ENCODE measurements at places on chromosomes 3 and 15. TPM values are rescaled to one million over a fixed set of nuclear protein-coding genes. Genes with fewer than 3 reads are reported as not detected.

Gene DNAH12
- 0.04 TPM for total RNA-seq

Gene MAN2C1
- 136 TPM for total RNA-seq

DNA sequence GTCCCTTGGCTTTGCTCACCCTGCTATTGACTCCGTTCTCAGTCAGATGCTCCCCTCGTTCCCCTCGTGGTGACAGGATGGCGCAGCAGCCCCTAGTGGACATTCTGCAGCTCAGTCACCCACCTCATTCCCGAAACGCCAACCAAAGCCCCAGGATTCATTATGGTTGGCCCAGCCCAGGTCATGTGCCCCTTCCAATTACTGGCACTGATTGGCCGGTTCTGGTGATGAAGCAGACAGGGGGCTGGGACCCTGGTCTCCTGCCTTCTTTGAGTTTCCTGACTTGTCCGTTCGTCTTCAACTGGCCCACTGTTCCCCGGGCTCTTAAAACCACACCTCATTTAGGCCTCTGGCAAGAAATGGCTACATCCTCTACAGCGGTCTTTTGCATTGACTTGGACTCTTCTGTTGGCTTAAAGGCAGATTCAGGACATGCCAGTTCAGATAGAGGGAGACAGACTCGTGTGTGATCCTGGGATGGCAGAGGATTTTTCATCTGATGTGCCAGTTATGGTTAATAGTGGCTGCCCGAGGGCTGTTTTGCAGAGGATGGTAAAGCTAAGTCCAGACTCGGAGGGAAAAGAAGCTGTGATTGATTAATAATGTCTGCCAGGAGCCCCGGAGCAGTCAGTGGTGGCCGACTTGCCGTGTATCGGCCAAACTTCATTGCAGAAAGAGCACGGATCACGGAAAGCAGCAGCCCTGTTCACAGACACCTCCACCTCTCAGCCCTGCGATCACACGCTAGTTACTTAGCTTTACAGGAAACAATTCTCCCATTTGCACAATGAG lies 37.8 kb downstream of the LSM3 start:
- no peak for DNase-seq

DNA sequence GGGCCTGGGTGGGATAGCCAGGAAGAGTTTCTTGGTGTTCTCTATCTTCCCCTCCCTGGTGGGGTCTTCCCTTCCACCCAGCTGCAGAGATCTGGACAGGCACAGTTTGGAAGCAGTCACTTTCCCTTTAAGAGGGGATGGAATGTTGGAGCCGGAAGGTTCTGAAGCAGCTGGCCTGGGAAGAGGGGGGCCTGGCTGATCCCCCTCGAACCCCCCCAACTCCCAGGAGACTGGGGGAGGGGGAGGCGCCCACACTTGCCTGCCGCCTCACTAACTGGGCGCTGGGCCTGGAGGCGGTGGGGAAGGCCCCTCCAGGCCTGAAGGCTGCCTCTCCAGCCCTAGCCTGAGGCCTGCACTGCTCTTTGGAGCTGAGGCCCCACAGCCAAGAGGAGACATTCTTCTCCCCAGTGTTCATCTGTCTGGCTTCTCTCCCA lies 1.4 kb downstream of the DVL3 start:
- no peak for DNase-seq

DNA sequence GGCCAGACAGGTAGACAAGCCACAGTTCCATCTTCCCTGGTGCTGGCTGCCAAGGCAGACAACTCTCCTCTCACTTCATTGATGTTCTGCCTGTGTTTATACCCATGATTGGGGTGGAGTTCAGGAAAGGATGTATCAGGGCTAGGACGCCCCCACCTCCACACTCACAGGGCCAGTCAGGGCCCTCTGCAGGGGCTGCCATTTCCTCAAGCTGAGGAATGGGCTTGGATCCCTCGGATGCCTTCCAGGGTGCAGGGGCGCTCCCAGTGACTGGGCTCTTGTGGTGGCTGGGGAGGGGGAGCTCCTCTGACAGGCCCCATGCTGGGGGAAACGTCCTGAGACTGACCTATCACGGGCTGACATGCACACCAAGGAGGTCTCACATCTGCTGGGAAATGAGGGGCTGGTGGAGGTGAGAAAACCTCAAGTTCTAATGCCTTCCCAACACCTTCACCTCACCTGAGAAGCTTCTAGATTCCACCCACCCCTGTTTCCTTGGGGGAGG lies 31.4 kb downstream of the SEMA7A start:
- no peak for DNase-seq

- DNase-seq, result peak; percentile 27
These were observed 22.8 kb downstream of the EIF4E3 start for GRCh38 chr3:71702131-71703024.

DNA sequence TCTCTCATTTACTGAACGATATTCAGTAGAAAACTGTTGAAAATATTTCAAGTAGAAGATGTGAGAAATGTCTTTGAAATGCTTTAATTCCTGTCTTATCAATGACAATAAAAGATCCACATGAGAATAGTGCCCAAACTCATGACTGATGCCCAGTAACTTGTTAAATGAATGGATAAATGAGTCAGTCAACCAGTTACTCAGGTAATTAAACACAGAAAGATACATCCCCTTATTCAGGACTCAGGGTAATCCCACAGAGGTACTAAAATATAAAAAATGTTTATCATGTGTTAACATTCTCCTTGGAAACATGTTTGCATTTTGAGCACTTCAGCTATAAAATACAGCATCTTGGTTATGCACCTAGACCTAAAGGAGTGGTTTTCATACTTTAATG lies 169.5 kb downstream of the MBNL1 start:
- DNase-seq, result no peak

DNA sequence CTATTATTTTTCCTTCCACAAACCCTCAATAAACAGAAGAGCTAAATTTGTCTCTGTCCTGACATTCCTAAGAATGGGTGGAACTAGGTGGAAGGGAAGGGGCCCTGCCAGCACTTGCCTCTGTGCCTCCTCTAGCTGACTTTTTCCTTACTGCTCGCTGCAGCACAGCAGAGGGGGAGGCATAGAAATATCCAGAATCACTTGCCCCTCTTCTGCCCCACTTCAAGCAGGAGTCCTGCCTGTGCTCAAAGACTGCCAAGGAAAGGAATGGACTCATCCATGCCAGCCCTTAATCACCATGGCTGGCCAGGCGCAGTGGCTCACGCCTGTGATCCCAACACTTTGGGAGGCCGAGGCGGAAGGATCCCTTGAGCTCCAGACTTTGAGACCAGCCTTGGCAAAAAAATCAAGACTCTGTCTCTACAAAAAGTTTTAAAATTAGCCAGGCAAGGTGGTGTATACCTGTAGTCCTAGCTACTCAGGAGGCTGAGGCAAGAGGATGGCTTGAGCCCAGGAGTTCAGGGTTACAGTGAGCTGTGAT lies 51.8 kb downstream of the ADCY5 start:
- no peak for DNase-seq

DNA sequence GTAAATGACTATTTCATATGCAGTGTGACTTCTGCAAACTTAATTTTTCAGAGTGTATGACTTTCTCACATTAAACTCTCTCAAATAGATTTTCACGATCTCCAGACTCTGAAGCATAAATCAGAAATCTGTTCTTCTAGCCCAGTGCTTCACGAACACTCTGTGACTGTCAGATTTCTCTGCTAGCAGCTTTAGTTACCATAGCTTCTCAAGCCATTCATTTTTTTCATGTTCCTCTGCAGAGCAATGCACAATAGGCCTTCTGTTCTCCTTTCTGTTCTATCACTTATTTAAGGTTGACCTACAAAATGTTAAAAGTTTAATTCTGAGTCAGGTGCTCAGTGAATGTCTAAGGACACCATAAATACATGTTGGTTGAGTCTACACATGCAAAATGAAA lies 1102.2 kb downstream of the TUSC7 start:
- no peak for DNase-seq
